ENCODE measurements at places on chromosomes 7 and 10. TPM values are rescaled to one million over a fixed set of nuclear protein-coding genes. Genes with fewer than 3 reads are reported as not detected.

GRCh38 chr10:13597909-13598308, 11.1 kb downstream of the PRPF18 start:
- no peak for DNase-seq

DNA sequence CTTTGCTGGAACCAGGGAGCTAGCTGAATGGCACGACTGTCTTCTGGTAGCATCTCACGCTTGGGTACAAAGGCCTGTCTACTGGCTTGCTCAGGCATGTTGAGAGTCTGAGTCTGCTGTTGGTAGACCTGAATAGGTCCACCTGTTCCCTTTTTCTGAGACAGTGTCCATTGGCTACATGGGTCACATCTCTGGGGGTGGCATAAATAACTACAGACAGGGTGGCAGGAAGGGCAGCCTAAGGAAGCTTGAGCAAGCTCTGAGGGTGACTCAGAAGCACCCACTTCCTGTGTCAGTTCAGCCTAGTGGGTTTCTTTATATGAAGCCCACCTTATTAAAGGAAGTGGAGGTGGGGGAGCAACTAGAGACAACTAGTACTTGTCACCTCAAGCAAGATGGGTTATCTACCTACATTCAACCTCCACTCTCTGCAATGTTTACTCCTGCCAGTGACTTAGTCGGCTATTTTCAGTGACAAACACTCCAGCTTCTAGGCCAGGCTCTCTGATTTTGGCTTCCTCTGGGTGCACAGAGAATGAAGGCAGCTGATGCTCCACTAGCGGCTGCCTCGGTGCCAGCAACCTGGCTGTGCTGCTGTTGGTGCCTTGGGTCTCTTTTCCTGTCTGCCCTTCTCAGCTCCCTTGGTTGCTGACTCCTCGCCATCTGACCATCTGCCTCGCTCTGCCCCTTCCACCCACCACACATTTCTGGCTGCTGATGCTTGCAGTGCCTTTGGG, 5.7 kb upstream of the ZYX start:
- no peak for DNase-seq

- peak; percentile 33 for DNase-seq
These were observed 95.3 kb upstream of the CYP26C1 start for GRCh38 chr10:92965314-92965713.

- DNase-seq: no peak
These were observed 198.9 kb downstream of the WDR37 start for GRCh38 chr10:1255118-1255517.

GRCh38 chr7:93941945-93942344, 20.4 kb downstream of the GNG11 start:
- no peak for DNase-seq

DPYSL4 gene
- total RNA-seq: 0.46 TPM

PDAP1 gene
- total RNA-seq: 90.7 TPM

DNA sequence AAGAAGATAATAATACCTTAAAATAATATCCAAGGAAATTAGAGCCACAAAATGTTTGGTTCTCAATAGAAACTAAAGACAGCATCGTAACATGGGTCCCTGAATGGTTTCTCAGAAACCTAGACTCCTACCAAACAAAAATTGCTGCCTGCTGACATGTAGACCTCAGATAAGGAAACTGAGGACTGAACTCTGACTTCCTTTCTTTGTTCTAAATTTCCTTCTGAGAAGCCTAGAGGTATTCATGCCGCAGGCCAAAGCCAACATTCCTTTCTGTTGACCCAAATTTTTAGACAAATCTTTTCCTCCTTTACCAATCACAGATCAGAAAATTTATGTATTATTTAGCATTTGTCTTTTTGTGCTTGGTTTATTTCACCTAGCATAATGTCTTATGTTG, 816.7 kb upstream of the PHF14 start:
- DNase-seq: no peak

LEP gene
- total RNA-seq: 0.22 TPM

ZNF804B gene
- total RNA-seq: 0.06 TPM

GRCh38 chr7:5291301-5291700, 8.6 kb downstream of the SLC29A4 start:
- DNase-seq: no peak

- DNase-seq: no peak
These were observed 86.2 kb upstream of the PPIF start for GRCh38 chr10:79260811-79261740.

TAS2R3 gene
- 2.7 TPM for total RNA-seq

TSPAN12 gene
- 23.1 TPM for total RNA-seq

- no peak for DNase-seq
These were observed 5.4 kb downstream of the PRF1 start for GRCh38 chr10:70596860-70597809.

GRCh38 chr10:75086278-75086934, 25.1 kb upstream of the SAMD8 start:
- DNase-seq: no peak

IDI2 gene
- total RNA-seq: not detected

SYT15B gene
- total RNA-seq: 1.3 TPM

DNA sequence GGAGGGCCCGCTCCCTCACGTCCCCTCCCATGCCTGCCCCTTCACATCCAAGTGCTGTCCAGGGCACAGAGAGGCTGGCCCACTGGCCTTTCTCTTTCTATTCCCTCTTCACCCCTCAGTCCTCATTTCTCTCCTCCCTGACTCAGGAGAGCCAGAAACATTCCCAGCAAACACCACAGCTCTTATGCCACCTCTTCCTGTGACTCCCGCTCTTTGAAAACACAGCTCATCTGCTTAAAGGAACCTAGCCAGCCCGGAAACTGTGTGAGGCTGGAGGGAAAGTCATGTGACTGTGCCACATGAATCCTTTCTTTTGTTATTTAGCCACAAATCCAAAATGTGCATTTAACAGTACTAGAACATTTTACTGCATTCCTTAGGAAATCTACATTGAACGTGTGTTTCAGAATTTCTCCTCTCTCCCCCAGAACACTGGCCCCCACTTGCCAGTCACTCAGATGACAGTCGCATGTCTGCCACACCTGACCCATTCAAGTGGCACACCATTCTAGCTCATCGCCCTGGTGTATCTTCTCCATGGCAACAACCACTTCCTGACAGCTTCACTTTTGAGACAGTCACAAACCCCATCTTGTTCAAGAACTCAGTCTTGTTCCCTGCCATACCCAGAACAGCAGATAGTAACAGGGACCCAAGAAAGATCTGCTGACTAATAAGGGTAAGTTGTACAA, 42.8 kb downstream of the GRB10 start:
- no peak for DNase-seq

DNA sequence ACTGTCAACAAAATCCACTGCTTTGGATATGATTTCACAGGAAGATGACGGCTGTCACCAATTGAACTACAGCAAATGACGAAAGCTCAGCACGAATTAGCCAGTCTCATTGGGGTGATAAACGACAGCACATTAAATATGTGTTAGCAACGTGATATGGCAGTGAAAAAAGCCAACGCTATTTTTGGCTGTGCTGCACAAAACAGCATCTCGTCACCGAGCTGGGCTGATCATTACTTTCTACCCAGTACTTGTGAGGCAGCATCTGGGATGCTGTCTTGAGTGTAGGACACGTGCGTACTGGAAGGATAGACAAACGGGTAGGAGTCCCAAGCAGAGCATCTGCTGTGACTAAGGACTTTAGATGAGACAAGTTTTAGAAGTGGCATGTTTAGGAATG, 138.3 kb downstream of the EXOC4 start:
- no peak for DNase-seq

PSD gene
- total RNA-seq: 228 TPM

C10orf71 gene
- total RNA-seq: not detected

- DNase-seq: no peak
These were observed 49.1 kb downstream of the APBB1IP start for GRCh38 chr10:26486990-26487850.

MIOS gene
- 25.5 TPM for total RNA-seq

- no peak for DNase-seq
These were observed 83.6 kb downstream of the KMT2E start for GRCh38 chr7:105097619-105098018.

DNA sequence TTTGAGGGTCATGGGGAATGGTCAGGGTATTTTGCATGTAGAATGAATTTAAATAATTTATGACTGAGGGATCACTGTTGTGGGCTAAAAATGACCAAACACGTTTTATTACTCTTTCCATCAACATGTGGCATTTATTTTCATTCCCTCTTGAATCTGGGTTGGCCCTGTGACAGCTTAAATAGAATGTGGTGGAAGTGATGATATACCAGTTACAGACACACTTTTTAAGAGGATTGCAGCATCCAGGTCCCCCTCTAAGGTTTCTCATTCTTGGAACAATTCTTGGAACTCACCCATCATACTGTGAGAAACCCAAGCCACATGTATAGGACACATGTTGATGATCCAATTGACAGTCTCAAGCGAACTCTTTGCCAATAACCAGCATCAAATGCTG, 272.4 kb downstream of the ETV1 start:
- DNase-seq: no peak

DNA sequence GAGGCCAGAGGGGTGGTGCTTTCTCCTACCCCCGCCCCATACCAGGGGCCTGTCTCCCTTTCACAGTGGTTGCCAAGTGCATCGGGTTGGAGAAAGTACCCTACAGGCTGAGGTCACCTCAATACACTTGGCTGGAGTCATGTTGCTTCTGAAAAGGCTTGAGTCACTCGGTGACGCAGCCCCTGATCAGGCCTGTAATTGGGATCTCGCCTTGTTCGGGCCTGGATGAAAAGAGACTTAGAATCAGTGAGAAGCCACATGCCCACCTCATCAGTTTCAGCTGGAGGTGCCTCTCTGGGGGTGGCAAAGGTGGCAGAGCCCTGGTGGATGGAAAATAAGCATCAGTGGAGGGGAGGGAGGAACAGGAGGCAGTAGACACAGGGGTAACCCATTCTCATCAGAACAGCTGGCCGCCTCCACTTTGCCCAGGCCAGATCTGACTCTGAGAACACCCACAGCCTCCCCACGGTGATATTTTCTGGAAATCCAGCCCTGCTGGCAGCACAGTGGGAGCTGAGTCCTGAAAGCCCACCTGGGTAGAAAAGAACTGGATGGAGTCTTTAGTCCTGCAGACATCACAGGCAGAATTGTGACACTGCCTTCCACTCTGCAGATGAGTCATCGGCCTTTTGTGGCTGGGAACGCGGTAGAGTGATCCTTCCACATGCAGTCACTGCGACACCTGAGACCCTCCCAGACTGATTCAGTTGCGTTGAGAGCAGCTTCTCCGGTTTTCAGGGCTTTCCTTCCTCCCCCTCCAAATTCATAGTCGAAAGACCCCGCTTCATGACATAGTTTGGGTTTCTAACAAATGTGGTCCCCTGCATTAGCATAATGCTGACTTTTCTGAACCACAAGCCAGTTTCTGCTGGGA, 108.0 kb downstream of the GRK5 start:
- DNase-seq: no peak

PTPN20 gene
- 6.5 TPM for total RNA-seq

DNA sequence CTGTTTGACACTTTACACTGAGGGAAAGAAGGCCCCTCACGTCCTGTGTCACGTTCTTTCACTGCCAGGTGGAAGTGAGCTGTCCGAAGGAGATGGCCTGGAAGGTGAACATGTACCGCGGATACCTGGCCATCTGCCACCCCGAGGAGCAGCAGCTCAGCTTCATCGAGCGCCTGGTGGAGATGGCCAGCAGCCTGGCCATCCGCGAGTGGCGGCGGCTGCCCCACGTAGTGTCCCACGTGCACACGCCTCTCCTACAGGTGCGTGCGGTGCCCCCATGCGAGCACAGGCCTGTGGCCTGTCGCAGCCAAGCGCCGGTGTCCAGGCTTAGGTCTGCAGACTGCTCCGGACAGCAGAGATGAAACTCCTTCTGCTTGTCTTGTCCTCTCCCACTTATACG, 103.4 kb downstream of the TRRAP start:
- no peak for DNase-seq

DNA sequence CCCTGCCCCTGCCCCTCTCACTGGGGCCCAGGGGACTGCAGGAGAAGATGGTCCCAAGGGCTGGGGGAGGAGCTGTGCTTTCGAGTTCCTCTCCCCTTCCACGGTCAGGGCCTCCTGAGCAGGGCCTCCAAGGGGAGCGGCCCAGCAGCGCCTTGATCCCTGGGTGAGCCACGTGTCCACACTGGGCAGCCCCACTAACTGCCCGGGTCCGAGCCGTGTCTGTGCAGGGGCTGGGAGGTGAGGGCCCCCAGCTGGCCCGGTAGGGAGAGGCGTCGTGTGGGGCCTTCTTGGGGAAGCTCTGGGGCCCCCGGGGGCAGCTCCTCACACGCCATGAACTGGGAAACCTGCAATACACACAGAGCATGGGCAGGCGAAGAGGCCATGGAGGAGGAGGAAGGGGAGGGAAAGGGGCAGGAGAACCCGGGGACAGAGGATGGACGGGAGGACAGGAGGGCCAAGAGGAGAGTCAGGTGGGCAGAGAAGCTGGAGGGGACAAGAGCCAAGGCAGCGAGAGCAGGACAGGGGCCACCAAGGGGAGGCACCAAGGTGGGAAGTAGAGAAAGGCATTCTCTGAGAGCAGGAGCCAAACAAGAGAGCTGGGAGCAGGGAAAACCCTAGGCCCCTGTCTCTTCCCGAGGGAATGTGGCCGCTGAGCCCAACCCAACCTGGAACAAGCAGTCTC, 32.8 kb downstream of the KCNH2 start:
- no peak for DNase-seq

SORBS1 gene
- total RNA-seq: 48.9 TPM

DNA sequence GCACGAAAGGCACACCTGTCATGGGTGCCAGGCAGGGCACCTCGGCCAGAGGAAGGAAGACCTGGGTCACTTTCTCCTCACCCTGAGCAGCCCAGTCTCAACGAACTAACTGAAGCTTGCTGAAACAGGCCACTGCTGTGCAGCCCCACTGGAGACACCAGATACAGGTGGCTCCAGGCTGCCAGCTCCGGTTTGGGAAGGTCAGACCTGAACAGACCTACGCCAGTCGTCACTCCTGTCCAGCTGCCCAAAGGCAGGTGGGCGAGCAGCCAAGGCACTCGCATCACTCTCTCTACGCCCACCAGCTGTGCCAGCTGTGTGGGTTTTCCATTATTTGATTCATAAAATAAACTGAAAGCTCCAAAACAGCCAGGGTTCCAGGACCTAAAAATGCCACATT, 256.1 kb downstream of the ZMYND11 start:
- no peak for DNase-seq

HTR5A gene
- total RNA-seq: not detected

PIP gene
- total RNA-seq: not detected

DNA sequence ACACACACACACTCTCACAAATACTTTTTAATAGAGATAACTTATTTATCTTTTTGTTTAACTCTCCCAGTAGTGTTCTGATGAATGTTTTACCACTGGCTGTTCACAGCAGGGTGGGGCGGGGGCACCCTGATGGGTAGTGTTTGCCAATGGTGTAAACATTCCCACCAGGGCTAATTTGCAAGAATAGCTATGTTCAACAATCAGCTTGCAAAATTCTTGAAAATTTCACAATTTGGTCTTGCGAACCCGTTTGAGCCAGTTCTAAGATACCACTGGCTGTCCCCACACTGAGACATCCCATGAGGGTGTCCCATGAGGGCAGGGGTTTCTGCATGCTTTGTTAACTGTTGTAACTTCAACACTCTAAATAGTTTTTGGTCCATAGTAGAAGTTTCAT, 348.5 kb downstream of the CXCL12 start:
- no peak for DNase-seq

PLAC9 gene
- total RNA-seq: 3.2 TPM

GRCh38 chr10:117074621-117075020, 63.4 kb downstream of the VAX1 start:
- DNase-seq: no peak

- no peak for DNase-seq
These were observed 490.0 kb upstream of the PHF14 start for GRCh38 chr7:10483671-10484070.

HOXA9 gene
- 25.0 TPM for total RNA-seq

PON3 gene
- total RNA-seq: 8.2 TPM

Measured in mucosa of descending colon (tissue), 3 donors.